ENCODE measurements at places on chromosomes 2 and 18.

- no peak for DNase-seq
Observed at GRCh38 chr2:239245107-239245506, 155.7 kb downstream of the HDAC4 start.

GRCh38 chr2:159045545-159046454 is 77.4 kb downstream of the TANC1 start:
- no peak for DNase-seq

DNA sequence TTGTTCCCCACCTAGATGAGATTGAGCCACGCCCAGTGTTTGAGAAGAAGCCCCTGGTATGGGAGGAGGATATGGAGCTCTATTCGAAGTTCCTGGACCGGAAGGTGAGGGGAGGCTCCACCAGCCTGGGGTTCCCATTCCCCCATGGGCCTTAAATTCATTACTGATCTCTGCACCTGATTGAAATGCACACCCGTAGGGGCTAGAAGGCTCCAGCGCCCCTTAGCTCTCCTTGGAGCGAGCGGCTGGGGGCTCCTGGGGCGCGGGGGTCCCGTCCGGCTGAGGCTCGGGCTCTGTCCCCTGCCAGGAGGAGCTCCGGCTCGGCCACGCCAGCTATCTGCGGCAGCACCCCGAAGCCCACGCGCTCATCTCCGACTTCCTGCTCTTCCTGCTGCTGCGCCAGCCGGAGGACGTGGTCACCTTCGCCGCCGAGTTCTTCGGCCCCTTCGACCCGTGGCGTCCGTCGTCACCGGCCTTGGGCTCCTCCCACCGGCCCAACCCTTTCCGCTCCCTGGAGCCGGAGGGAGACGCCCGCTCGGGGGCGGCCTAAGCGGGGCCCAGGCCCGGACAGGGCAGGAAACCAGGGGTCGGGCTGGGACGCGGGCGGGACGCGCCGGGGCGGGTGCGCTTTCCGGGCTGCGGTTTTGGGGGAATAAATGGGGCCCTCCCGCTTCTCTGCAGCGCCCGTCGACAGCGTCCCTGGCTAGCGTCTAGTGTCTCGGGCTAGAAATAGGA is 10.9 kb downstream of the CATIP start:
- peak; percentile 56 for DNase-seq

DNA sequence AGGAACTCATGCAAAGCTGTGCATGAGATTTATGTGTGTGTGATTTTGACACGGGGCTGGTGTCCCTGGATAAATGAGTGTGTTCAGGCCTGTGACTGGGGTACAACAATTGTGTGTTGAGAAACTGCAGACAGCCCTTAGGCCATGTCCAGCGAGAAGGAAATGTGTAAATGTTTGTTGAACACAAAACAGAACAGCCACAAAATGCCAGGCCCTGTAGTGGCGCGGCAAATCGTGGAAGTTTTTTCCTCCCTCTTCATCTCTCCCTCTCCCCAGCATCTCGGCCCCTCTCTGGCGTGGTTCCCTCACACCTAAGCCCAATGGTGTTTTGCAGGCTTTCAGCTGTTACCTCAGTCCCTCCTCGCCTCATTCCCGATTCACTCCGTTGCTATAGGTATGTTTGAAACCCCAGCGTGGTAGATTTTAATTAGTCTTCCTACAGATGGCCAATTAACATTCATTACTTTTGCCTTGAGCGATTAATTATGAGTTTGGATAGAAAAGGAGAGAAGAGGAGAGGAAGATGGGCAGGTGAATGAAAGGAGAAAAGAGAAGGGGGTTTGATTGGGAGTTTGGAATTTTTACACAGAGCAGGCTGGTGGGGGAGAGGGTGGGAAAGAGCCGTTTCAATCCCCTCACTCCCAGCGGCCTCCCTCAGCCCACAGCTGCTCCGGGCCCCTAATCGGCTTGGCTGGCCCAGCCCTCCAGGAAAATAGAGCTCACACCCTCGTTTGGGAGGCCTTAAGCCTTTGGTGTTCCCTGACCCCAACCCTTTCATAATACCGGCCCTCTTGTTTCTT is 10.8 kb downstream of the SPR start:
- no peak for DNase-seq

GRCh38 chr2:210503001-210503623 is 26.6 kb upstream of the LANCL1 start:
- no peak for DNase-seq
